Effector memory CD8-positive, alpha-beta T cell (primary cell): ENCODE measurements at places on chromosomes 16 and 17.

- DNase-seq = no peak
Observed at GRCh38 chr17:41909088-41909487, 9.7 kb downstream of the ACLY start.

DNA sequence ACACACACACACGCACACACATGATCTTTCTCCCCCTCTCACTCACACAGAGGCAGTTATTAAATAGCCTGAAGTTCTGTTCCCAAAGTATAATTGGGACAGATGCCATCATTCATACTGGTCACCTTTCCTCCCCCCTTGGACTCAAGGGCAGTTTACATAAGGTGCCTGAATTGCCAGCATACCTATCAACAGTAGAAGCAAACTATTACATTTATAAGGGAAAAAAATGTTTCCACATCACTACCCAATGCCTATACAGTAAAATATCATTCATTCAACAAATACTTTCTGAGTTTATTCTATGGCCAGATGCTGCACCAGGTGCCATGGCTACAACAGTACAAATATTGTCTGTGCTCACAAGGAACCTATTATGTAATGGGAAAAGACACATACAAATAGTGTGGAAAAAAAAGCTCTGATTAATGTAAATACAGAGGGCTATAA is 6.3 kb downstream of the CNTD1 start:
- DNase-seq = no peak

GRCh38 chr17:63433746-63434591 is 12.1 kb downstream of the CYB561 start:
- DNase-seq = no peak

DNA sequence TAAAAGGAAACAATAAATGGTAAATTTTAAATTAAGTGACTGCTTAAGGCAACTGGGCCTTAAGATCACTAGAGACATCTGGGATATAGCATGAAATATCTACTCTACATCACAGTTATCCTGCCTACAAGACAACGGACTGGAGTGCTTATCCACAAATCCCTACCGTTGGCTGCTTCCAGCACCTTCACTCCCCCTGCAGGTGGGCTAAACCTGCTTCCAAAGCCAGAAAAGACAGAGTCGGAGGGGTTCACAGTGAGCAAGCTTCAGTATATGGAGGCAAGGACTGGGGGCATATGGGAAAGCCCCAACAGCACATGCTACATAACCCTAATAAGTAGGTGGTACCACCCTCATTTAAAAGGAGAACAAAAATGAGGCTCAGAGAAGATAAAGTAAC is 45.3 kb downstream of the GRIN2A start:
- no peak for DNase-seq

- no peak for DNase-seq
Observed at GRCh38 chr17:3004925-3005324, 58.5 kb downstream of the OR1D5 start.

DNA sequence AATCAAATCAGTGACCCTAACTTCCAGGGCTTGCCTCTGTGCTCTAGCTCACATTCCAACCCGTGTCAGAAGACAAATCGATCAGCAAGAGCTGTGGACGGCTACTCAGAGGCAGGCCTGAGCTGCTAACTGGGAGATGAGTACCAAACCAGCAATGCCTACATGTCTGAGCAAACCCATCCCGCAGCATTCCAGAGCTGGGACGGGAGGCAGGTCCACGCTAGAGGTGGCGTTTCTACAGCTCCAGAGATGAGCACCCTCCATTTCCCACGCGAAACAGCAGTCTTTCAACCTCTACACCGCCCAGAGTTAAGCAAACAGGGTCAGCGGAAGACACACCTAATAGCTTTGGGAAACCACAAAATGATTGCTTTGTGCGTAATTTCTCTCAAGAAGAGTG is 6.5 kb downstream of the NXN start:
- DNase-seq = no peak

GRCh38 chr17:56635641-56636040 is 42.1 kb downstream of the NOG start:
- no peak for DNase-seq

- DNase-seq = no peak
Observed at GRCh38 chr17:4478318-4478830, 20.3 kb upstream of the SPNS2 start.

- no peak for DNase-seq
Observed at GRCh38 chr16:2282866-2283555, 15.1 kb upstream of the RNPS1 start.

DNA sequence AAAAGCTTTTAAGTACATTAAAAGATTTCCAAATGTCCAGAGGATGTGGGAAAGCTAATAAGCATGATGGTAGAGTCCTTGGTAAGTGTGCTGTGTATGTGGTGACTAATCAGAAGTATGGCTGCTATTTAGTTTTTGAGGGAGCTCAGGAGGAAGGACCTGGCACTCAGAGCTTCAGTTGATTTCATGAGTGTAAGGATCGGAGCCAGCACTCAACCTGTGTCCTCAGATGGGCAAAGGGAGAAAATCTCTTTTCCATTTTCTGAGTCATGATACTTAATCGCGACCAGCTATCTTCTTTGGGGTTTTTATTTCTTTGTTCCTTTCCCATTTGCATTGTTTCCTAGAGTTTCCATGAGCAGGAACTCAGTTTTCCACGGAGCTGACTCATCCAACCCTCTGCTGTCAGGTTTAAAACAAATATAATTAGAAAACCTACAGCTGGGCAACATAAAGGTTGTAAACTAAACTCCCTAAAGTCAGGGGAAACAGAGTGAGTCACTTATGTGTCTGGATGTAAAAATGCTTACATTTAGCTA is 125.4 kb downstream of the MAP2K6 start:
- DNase-seq = no peak

DNA sequence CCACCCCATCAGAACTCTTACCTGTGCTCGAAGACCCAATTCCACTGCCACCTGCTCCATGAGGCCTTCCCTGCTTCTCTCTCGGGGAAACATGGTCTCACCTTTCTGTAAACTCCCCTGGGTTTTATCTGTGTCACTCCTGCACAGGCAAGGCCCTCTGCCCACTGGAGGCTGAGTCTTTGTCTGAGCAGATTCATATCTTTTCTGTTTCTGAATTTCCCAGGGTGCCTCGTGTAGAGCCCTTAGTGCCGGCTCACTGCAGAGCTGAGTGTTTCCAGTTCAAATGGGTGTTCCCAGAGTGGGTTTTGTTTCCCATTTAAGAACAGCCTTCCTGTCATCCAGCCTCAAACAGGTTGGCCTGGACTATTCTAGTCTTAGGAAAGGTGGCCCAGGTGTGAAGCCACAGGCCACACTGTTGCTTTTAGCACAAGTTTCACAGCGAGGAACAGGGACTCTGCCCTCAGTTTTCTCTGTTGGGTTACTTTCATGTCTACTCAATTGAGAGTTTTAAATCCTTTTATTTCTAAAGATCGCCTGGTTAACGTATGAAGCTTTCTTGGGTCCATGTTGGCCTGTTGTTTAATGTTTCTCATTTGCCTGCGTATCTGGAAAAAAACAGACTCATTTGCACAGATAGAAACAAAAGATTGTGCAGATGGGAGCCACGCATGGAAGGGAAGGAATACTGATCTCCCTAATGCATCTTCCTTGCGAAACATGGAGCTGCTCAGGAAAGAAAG is 228.7 kb downstream of the MSI2 start:
- DNase-seq = no peak

GRCh38 chr16:30409125-30410060 is 2.0 kb downstream of the ZNF771 start:
- DNase-seq = peak; percentile 94

GRCh38 chr17:79137789-79138165 is 63.2 kb downstream of the ENGASE start:
- DNase-seq = no peak

- DNase-seq = no peak
Observed at GRCh38 chr16:84267380-84267779, 27.3 kb upstream of the WFDC1 start.

GRCh38 chr17:30422171-30422570 is 43.4 kb downstream of the CPD start:
- DNase-seq = no peak

DNA sequence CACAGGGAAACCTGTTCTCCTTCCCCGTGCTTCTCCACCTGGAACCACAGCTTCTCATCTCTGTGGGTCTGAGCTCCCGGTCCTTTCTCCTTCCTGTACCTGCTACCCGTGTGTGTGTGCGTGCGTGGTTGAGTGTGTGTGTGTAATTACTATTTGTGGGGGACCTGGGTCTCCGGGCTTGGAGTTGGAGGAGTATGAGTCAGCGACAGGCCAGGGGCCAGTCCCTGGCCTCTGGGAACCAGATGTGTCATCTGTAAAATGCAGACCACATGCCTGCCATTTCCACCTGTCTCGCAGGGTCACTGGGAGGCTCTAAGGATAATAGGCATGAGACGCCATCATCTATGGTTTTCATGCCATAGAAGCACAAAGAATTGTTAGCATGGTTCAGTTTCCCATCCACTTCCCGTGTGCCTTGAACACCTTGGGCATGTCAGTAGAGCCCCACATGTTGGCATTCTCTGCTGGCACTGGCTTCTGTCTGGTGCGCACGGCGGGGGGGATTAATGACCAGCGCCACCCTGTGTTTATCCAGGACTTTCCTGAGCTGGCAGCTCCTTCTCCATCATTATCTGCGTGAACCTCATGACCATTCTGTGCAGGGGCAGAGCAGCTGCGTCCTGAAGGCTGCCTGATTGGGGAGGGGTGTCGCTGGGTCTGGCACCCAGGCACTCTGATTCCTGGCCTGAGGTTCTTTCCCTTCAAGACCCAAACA is 1.5 kb downstream of the ZNF205 start:
- DNase-seq = no peak

- DNase-seq = peak; percentile 26
Observed at GRCh38 chr17:45018848-45019711, 32.4 kb downstream of the DCAKD start.

GRCh38 chr16:72711823-72712222 is 336.1 kb downstream of the ZFHX3 start:
- no peak for DNase-seq

DNA sequence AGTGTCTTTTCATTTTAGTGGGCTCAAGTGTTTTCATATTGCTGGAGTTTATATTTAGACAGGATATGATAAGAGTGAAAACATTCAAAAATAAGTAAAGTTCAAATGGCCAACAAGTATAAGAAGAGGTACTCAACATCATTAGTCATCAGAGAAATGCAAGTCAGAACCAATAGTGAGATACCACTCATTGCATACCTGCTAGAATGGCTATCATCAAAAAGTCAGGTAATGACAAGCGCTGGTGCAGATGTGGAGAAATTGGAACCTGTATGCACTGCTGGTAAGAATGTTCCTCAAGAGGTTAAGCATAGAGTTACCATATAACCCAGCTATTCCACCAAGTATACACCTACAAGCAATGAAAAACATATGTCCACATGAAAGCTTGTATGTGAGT is 87.8 kb downstream of the WNT3 start:
- DNase-seq = no peak

DNA sequence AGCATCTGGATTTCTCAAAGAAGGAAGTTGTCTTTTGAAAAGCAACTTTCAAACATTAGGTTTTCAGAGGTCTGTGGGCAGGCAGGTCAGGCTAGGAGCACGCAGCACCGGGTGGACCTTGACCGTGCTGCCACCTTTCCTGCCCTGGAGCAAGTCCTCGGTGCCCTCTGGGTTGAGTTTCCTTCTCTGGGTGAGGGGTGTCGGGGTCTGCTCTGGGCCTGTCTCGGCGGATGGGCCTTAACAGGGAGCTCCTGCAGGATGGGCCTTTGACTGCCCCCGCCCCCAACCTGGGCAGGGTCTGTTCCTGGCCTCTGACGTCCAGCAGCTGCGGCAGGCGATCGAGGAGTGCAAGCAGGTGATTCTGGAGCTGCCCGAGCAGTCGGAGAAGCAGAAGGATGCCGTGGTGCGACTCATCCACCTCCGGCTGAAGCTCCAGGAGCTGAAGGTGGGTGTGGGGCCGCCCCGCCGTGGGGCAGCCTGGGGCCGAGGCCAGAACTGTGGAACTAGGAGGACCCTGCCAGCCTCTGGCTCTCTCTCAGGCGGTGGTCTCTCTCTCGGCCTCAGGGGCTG is 8.7 kb downstream of the DEF8 start:
- no peak for DNase-seq

- no peak for DNase-seq
Observed at GRCh38 chr16:31413381-31413780, 14.8 kb downstream of the COX6A2 start.

- DNase-seq = no peak
Observed at GRCh38 chr17:11514981-11515680, 83.1 kb upstream of the DNAH9 start.
